ENCODE measurements at places on chromosomes 12 and 14.

- no peak for DNase-seq
Observed at GRCh38 chr14:45377166-45377565, 124.2 kb upstream of the MIS18BP1 start.

- DNase-seq = no peak
Observed at GRCh38 chr14:25485381-25485780, 435.4 kb upstream of the STXBP6 start.

- peak; percentile 52 for DNase-seq
Observed at GRCh38 chr14:70425354-70425753, 8.5 kb upstream of the SYNJ2BP start.

DNA sequence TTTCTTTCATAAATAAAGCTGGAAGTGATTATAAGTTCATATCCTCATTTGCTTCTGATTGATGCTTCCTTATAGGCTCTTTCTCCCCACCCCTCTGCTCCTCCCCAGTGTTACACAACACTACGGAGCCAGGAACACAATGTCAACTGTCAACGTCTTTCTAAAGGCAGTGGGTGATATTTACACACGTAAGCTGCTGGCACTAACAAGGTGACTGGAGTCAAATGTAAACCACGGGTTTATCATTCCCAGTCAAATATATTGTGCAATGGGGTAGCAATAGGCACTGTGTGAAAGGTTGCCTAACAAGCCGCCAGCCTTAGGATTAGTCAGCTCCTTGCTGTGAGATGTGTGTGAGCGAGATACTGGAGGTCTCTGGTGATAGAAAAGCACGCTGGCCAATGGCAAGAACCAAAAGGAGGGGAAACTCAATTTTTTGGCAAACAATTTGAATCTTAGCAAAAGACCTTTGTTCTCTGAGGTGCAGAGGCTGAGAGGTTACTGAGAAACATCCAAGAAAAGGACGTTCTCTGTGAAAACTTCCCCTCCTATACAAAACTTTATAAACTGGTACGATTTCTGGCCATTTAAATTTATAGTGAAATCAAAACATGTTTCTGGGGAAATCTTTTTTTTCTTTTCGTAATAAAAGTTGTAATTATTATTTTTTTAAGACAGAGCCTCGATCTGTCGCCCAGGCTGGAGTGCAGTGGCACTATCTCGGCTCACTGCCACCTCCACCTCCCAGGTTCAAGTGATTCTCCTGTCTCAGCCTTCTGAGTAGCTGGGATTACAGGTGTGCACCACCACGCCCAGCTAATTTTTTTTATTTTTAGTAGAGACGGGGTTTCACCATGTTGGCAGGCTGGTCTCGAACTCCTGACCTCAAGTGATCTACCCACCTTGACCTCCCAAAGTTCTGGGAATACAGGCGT lies 22.3 kb upstream of the HECTD1 start:
- DNase-seq = no peak

GRCh38 chr12:93148412-93148811 lies 219.3 kb upstream of the EEA1 start:
- no peak for DNase-seq

GRCh38 chr14:95649230-95649629 lies 37.0 kb upstream of the TCL1B start:
- no peak for DNase-seq

- DNase-seq = no peak
Observed at GRCh38 chr14:70514168-70515069, 20.4 kb downstream of the ADAM20 start.

GRCh38 chr14:54465654-54466053 lies 23.1 kb downstream of the GMFB start:
- peak; percentile 70 for DNase-seq

GRCh38 chr14:59850458-59850857 lies 20.1 kb downstream of the RTN1 start:
- no peak for DNase-seq

- peak; percentile 53 for DNase-seq
Observed at GRCh38 chr12:108729612-108730364, 1.5 kb downstream of the CORO1C start.

DNA sequence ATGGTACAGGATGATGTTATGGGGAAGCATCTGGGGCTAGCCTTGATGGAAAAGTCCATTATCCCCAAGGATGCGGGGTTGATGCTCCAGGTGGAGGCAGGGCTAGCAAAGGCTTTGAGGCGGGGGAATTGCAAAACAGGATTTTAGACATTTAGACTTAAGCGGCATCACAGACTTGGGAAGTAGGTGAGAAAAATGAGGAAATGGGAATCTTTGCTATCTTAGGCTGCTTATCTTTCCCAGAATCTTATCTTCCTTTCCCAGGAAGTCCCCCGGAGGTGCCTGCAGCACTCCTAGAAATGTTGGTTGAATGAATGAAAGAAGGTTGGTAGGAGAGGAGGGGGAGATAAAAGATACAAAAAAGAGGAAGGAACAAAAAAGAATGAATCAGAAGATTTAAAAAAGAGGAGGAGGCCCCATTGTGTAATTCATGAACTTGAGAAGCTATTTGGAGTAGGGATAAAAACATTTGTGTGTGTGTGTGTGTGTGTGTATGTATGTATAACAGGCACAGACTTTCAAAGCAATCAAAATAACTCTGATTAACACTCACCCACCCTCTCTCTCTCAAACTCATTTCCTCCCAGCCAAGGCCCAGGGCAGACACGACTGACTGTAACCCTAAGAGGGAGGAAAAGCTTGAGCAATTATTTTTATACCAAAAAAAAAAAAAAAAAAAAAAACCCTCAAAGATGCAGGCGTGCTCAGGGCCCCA lies 62.5 kb upstream of the TBX3 start:
- DNase-seq = no peak

GRCh38 chr12:57616383-57617101 lies 5.3 kb downstream of the ARHGEF25 start:
- peak; percentile 20 for DNase-seq

- no peak for DNase-seq
Observed at GRCh38 chr12:121283841-121284240, 12.7 kb downstream of the CAMKK2 start.

All from NCI-H2171 treated with DMSO at 0.1 percent for 48 hours (cell line).